ENCODE measurements at places on chromosomes 1 and 21.

DNA sequence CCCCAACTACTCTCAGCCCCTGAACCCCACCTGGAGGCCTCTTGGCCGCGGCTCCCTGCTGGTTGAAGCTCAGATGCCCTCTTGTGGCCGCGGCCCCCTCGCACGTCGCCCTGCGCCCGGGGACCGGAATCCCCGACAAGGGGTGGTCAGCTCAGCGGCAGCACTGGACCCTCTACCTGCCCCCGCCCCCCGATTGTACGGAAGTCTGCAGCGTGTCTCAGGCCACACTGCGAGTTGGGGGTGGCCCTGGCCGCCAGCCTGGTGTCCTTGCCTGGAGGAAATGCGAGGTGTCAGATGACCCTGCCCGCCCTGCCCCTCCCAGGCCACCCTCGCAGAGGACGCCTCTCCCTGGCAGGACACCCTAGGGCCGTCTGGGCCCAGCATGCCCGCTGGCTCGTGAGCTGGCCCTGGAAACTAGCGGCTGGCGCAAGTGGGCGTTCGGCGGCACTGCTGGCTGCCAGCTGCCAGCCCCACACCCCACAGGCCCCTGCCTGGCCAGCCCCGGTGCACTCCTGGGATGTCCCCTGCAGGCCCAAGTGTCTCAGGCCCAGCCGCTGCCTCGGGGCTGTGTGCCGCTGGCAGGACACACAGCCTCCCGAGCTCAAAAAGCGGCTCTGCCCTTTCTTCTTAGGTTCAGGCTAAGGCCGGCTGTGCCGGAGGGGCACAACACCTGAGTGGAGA lies 60.8 kb downstream of the EDN2 start:
- DNase-seq = no peak

- no peak for DNase-seq
Observed at GRCh38 chr1:180956028-180956640, 43.4 kb downstream of the KIAA1614 start.

DNA sequence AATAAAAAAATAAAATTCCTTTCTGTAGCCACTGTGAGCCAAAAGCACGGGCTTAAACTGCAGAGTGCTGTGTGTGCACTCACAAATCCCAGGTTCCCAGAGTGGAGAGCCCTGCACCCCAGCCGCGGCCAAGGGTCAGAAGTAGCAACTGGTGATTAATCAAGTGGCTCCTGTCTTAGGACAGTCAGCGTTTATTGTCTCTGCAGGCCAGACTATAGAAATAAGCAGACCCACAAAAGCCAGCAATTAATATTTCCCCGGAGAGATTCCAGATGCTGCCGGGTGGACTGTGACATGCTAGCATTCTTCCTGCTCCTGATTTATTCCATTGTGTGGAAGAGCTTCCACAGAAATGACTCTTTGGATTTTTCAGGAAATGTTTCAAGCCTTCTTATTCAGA lies 412.2 kb downstream of the KIF26B start:
- no peak for DNase-seq

GRCh38 chr1:164928232-164928812 lies 369.3 kb downstream of the PBX1 start:
- DNase-seq = no peak

- DNase-seq = no peak
Observed at GRCh38 chr1:11098931-11099309, 749 bp downstream of the EXOSC10 start.

- no peak for DNase-seq
Observed at GRCh38 chr1:11187931-11188330, 1.2 kb upstream of the ANGPTL7 start.

- no peak for DNase-seq
Observed at GRCh38 chr1:27572679-27573426, 31.1 kb downstream of the AHDC1 start.

DNA sequence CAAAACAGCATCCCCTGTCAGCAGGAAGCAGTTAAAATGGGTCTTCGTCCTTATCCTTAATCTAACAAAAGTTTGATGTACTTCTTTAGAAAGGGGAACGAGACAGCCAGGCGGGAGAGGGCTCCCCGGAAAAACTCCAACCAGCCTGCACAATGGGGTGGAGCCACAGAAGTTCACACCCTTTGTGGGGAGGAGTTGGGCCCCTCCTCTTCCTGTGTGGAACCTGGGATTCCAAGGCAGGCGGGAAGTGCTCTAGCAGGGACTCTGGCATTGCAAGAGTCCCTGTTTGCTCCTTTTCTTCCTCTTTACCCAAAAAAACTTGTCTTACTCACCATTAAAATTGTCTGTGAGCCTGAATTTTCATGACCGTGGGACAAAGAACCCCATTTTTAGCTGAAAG lies 47.7 kb downstream of the FCRL5 start:
- DNase-seq = no peak

- no peak for DNase-seq
Observed at GRCh38 chr1:226979115-226979516, 39.0 kb downstream of the COQ8A start.
